ENCODE measurements at places on chromosomes 2 and 18.

DNA sequence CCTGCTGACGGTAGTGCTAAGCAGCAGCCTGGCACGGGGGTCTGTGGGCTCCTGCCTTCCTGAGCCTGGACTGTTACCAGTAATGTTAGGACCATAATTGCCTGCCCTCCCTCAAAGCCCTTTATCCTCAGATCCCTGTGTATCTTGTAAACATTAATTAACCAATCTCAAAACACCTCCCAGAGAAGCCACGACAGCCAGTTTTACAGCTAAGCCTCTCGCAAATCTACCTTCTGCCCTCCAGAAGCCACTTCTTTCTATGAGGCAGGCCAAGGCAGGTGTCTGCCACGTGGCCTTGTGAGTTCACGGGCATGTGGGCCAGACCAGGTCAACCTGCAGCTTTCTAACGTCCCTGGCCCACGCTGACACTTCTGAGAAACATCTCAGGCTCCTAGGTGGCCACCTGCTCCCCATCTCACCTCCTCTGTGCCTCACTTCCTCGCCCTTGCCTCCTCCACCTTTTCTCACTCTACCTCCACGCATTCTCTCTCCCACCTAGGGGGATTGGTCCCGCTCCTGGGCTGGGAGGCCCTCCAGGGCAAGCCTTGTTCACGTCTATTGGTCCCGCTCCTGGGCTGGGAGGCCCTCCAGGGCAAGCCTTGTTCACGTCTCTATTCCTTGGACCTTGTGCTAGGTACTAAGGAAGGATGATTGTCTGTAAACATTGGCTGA is 64.3 kb downstream of the EDAR start:
- no peak for DNase-seq

- DNase-seq: no peak
Measured at GRCh38 chr18:75474332-75474731, 46.8 kb upstream of the SMIM21 start.

GRCh38 chr2:62297624-62298010 is 101.7 kb downstream of the B3GNT2 start:
- DNase-seq: no peak

GRCh38 chr2:2192091-2192955 is 138.8 kb downstream of the MYT1L start:
- DNase-seq: no peak

- DNase-seq: no peak
Measured at GRCh38 chr18:24913507-24914170, 438.3 kb downstream of the ZNF521 start.

DNA sequence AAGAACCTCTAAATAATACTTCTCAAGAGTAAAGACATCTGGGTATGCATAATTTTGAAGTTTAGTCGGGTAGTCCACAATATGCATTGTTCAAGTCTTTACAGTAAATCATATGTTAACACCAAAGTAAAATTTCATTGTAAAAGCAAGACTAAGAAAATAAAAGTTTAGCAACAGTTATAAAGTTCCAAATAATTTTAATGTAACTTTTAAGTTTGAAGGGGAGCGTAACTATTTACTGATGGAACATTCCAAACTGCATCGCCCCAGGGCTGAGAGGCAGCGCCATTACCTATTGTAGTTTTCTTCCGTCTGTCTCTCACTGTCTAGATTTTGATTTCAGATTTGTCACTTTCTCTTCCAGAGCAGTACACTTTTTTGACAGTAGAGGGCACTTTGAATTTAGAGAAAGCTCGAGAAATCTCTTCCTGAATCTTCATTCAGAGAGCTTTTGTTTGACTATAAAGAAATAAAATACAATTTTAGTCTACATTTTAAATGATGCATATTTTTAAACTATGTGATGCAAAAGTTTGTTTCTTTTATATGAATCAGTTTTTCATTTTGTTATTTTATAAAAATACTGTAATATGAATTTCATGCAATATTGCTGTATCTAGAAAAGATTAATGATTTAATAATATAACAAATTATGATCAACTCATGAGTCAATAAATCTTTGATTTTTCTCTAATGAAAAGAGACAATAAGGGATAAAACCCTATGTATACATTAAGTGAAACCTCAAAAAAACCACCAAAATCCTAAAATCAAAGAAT is 389.8 kb downstream of the FIGN start:
- no peak for DNase-seq

GRCh38 chr2:203191961-203192360 is 46.9 kb upstream of the CYP20A1 start:
- DNase-seq: no peak

- no peak for DNase-seq
Measured at GRCh38 chr2:72833084-72833714, 7.4 kb upstream of the EXOC6B start.

GRCh38 chr2:134846213-134846612 is 7.8 kb downstream of the ACMSD start:
- DNase-seq: no peak

- no peak for DNase-seq
Measured at GRCh38 chr2:239329972-239330572, 70.7 kb downstream of the HDAC4 start.

- DNase-seq: no peak
Measured at GRCh38 chr2:207855591-207855990, 85.9 kb upstream of the FZD5 start.

DNA sequence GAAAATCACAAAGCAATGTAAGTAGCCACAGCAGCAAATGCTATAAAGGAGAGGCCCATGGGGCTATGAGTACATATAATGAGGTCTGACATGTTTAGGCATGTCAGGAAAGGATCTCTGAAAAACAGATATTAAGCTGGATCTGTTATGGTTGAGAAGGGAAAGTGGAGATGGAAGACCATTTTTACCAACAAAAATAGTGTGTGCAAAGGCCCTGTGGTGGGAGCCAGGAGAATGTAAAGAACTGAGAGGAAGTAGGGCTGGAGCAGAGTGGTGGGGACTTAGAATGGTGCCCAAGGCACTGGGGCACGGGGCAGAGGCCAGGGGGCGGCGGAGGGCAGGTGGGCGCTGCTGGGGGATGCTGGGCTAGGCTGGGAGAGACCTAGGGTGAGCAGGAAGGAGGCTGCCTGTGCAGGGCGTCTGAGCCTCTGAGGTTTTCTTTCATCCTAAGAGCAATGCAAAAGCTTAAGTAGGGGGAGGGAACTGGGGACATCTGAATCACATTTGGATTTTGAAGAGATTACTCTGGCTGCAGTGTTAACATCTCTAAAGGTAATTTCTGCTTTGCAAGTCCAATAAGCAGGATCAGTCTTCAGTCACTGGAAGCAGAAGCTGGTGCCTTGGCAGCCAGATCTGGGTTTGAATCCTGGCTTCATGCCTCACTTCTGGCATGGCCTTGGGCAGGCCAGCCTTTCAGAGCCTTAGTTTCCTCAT is 4.9 kb upstream of the AGFG1 start:
- DNase-seq: no peak

DNA sequence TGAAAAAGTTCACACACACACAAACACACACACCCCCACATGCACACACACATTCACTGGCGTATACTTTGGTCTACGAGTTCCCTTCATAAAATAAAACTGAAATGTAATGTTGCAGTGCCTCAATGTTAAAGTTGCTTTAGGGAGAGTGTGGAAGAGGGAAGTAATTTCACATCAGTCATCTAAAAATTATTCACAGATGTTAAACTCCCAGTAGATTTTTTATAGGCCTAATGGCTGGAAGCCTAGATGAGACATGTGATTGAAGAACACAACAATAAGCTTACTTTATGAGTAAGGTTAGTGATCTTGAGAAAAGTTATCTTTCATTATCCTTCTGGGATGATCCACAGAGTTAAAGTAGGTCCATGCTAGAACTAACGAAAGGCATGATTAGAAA is 506.7 kb upstream of the CNTNAP5 start:
- no peak for DNase-seq

GRCh38 chr2:52084759-52085158 is 1052.8 kb upstream of the NRXN1 start:
- no peak for DNase-seq

- DNase-seq: no peak
Measured at GRCh38 chr2:240427729-240428128, 7.7 kb upstream of the GPC1 start.

DNA sequence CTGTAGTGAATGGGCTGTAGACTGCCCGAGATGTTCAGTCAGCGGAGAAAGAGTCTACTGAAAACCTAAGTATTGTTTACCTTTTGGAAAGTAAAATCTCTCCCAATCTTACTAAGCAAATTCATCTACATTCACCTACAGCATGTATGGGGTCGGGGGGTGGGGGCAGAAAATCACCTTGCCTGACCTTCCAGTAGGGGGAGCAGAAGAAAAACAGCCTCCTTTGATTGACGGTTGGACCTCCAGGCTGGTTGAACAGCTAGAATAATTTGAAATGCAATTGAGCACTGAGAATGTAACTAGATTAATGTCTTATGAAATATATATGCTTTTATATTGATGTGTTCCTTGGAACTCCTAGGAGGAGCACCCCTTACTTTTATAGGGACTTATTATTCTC is 10.0 kb downstream of the LRATD1 start:
- DNase-seq: no peak

GRCh38 chr2:178530625-178531142 is 50.4 kb downstream of the PLEKHA3 start:
- DNase-seq: no peak

GRCh38 chr2:29223851-29224692 is 108.9 kb downstream of the CLIP4 start:
- no peak for DNase-seq

- DNase-seq: no peak
Measured at GRCh38 chr2:159738509-159739390, 26.4 kb downstream of the MARCHF7 start.

- DNase-seq: no peak
Measured at GRCh38 chr2:149428783-149429182, 98.4 kb downstream of the LYPD6 start.

GRCh38 chr2:240519396-240520129 is 38.2 kb downstream of the ANKMY1 start:
- no peak for DNase-seq

GRCh38 chr2:145815933-145816332 is 1296.0 kb upstream of the ZEB2 start:
- DNase-seq: no peak

DNA sequence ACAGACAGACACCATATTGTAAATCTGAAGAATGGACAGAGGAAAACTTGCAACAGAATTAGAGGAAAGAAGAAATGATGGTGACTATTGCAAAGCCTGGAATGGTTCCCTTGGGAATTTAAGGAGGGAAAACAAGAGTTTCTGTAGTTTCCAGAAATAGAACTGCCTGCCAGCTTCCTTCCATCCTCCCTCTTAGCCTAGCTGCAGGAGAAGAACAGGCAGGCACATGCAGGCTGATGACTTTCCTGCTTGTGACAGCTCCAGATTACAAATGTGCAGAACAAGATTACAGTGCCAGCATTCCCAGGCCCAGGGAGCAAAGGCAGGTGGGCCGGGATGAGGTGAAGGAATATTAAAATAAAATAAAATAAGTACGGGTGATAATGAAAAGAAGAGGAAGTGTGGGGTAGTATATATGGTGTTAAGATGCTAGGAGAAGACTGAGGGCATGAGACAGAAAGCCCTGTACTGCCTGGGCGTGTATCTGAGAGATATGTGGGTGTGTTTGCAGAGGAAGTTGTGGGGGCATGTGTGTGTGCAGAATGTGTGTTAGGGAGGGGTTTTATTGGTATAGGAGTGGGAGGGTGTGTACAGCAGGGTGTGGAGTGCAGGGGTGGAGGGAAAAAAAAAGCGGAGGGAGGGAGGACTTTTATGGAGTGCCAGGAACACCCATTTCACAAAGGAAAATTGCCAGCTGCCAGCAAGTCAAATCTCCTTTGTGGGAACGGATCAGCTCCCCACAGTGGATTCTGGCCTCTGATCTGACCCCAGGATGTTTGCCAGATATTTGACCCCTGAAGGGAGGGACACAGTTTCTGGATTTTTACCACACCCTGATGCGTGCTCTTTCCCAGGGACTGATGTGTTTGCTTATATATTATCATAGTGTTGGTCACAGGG is 43.9 kb upstream of the NEMP2 start:
- no peak for DNase-seq

GRCh38 chr2:8215982-8216381 is 465.9 kb upstream of the ID2 start:
- no peak for DNase-seq

DNA sequence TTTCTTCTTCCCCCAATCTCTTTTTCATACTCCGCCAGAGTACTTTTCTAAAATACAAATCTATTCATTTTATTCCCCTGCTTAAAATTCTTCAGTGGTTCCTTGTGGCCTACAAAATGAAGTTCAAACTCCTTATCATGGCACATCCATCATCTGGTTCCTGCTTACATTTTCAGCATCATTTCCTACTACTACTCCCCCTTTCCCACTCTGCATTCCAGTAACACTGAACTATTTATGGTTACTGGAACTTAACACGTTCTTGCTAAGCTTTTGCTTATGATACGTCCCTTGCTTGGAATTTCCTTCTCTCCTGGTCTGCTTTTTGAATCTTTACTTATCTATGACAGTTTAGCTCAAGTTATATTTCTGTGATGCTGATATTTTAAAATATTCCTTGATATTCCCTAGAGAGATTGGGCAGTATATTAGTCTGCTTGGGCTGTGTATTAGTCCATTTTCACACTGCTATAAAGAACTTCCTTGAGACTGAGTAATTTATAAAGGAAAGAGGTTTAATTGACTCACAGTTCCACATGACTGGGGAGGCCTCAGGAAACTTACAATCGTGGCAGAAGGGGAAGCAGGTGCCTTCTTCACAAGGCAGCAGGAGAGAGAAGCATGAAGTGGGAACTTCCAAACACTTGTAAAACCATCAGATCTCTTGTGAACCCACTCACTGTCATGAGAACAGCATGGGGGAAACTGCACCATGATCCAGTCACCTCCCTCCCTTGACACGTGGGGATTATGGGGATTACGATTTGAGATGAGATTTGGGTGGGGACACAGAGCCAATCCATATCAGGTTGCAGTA is 53.2 kb downstream of the BMPR2 start:
- DNase-seq: no peak

DNA sequence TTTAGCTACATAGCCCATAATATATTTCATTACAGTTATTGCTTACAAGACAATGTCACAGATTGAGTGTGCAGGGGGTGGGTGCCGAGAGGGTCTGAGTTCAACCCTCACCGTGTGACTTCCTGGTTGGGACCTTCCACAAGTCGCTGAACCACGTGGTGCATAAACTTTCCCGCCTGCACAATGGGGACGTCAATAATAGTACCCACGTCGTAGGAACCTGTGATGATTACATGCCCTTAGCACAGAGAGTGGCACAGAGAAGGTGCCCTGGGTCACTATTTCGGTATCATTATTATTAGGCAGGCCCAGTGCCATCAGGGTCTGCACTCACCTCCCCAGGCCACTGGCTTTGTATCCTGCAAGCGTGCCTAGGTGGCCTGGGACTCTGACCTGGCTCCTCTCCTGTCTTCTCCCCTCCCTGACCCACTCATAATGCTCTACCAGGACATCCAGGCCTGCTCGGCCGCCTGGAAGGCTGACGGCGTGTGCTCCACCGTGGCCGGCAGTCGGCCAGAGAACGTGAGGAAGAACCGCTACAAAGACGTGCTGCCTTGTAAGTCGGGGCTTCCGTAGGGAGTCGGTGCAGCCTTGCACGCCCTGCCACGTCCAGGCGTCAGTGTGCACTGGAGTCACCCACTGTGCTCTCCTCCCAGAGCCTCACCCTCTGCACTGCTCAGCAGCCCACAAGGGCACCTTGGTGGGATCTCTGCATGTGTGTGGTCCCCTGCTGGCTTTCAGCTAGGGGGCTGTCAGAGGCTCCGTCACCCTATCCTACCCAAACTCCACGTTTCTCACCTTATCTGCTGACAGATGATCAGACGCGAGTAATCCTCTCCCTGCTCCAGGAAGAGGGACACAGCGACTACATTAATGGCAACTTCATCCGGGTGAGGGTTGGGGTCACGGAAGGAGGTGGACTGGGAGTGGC is 2.8 kb downstream of the PTPN18 start:
- no peak for DNase-seq
